ENCODE measurements at places on chromosomes 16 and 17. TPM values are rescaled to one million over a fixed set of nuclear protein-coding genes. Genes with fewer than 3 reads are reported as not detected.
A peak's percentile ranks its signal among the peaks of the same experiment; 100 is the strongest.

Gene TBC1D3H
- total RNA-seq: not detected

GRCh38 chr16:88298833-88299745 is 83.7 kb upstream of the ZNF469 start:
- no peak for DNase-seq

DNA sequence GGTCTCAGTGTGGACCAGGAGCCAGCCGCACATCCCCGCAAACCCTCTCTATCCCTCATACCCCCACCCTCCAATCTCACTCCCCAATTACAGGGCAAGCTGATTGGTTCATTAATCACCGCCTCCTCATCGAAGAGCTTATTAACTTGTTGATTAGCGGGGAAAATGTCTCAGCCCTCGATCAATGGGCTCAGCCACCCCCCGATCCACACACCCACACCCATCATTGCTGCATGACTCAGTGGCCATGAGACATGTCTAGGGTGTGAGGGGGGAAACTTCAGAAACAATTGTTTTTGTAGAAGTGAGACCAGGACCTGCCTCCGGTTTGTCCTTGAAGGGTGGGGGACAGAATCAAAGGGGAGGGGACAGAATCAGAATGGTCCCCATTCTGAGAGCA is 2.5 kb upstream of the PYY start:
- DNase-seq: no peak

Gene GPR179
- not detected for total RNA-seq

DNA sequence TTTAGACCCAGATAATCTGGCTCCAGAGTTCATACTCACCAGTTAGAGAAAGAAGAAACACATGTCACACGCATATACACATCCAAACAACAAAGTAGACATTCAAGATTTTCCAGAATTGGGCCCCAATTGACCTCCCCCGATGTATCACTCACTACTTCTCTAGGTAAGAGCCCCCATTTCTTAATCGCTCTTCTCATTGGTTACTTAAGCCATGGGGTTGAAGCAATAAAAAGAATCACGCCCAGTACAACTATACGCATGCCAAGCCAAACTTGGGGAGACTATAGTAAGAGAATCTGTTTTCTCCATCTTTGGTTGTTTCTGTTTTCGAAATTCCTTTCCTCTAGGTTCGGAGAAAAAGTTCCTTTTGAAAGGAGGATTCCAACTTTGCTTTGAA is 565 bp downstream of the DDX52 start:
- peak; percentile 9 for DNase-seq

Gene AOC2
- total RNA-seq: not detected

- DNase-seq: no peak
Observed at GRCh38 chr16:57367116-57367752, 5.1 kb upstream of the CX3CL1 start.

DNA sequence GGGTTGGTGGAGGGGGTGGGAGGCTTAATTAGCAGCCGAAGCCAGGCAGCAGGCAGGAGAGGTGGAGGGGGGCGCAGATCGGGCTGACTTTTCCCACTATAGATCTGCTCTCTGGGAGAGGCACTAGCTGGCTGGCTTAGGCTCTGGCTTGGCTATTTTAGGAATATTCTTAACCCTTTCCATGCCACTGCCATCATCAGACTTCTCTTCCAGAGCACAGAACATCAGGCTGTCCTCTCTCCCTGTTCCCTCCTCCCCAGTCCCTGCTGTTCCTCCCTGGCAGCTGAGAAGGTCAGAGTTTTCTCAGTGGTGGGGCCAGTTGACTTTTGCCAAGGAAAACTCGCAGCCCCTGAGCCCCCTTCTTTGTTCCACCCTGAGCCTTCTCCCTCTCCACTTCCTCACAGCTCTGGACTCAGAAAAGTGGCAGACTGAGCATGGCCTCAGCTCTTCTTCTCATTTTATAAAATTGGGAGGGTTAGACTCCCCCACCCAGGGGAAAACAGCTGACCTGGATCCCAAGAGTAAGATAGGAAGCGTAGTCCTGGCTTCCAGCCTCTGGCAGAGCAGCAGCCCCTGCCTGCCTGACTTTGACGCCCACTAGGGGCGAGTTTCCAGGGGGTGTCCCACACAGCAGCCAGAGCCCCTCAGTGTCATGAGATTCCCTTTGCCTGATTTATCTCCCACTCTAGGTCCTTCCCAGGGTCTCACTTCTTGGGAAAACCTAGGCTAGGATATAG is 9.9 kb upstream of the C1QL1 start:
- DNase-seq: no peak

Gene TMED6
- total RNA-seq: not detected

DNA sequence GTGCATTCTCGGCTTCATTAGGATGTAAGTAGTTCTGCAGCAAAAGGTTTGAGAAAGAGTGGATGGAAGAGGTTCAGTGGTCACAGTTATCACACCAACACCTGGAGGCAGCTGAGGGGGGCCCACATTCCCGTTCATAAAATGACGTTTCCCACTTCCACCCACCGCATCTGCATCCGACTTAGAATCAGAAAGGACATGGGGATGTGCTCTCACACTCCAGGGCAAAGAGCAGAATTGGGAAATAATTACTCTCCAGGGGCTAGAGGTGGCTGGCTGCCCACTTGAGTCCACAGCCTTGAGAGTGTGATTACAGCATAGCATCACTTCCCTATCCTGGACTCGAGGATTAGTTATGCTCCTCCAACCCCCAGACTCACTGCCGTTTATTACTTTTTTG is 122.0 kb downstream of the CPPED1 start:
- DNase-seq: no peak

DNA sequence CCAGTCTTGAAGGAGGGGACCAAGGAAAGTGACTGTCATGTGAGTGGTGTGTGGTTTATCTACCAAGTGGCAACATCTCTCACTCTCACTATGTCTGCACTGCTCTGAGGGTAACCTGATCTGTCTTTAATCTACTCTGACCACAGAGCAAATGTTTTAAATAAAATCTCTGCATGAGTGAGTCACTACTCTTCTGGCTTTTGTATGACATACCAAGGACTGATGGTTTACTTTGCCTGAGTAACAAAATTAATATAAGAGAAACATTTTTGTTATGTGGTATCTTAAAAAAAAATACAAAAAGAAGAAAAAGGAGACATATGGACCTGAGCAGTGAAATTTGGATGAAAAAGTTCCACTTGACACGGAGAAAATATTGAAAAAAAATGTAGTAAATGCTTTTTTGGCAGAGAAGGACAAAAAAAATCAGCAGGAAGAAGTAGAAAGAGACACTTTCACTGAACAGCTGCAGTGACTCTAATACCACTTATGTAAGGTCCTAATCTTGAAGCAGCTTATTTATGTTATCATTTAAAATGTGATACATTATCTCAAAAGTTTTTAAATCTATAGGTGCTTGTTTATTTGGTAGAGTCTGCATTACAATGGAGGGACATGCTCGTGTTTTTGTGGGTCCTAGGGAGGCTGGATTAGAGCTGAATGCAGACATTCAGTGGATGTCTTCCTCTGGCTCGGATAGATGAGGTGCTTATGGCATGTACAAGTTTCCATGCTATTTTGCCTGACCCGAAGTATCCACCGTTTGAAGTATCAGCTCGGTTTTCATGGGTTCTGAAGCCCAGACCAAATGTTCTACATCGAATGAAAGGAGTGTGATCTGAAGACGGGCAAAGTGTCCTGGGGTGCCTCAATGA is 240.7 kb downstream of the MAP2K6 start:
- DNase-seq: peak; percentile 77

GRCh38 chr16:65312071-65312470 is 190.2 kb upstream of the CDH11 start:
- DNase-seq: no peak

GRCh38 chr17:80125656-80126448 is 21.1 kb downstream of the EIF4A3 start:
- no peak for DNase-seq

GRCh38 chr16:72848759-72849664 is 198.9 kb downstream of the ZFHX3 start:
- peak; percentile 95 for DNase-seq

Data from SJSA1 (cell line).